ENCODE measurements at places on chromosomes 6 and 20. TPM values are rescaled to one million over a fixed set of nuclear protein-coding genes. Genes with fewer than 3 reads are reported as not detected.

GRCh38 chr20:59402681-59403080, 102.3 kb downstream of the EDN3 start:
- no peak for DNase-seq

GRCh38 chr20:21342656-21343345, 39.7 kb downstream of the XRN2 start:
- no peak for DNase-seq

- no peak for DNase-seq
These were observed 46.8 kb downstream of the LY86 start for GRCh38 chr6:6635291-6635690.

DNA sequence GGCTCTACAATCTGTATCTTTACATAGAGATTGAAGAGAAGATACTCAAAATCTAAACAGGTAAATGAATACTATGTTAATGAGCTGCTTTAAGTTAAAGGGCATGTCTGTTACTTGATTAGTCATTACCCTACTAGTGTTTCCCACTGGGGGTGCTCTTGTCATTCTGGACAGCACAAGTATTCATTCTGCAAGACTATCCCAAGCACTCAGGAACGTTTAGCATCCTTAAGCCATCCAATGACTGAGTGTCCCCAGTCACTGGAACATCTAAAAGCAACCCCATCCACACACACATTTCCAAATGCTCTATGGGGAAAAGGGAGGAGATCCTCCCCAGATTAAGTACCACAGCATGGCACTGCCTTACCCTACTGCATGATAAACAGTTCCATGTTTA, 25.7 kb downstream of the EZR start:
- DNase-seq, result no peak

The TPBG gene
- 4.9 TPM for total RNA-seq

DNA sequence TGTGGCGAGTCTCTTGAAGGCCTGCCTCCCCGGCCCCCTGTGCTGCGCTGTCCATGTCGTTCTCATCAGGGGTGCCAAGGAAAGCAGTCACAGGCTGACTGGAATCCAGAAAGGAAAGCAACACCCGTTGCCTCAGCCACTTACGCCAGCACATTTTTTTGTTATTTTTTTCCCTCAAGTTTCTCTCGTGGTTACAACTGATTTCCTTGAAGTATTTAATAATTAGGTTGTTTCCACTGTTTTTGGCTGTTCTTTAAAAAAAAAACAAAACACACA, 17.9 kb upstream of the SLC22A1 start:
- DNase-seq, result peak; percentile 41

DNA sequence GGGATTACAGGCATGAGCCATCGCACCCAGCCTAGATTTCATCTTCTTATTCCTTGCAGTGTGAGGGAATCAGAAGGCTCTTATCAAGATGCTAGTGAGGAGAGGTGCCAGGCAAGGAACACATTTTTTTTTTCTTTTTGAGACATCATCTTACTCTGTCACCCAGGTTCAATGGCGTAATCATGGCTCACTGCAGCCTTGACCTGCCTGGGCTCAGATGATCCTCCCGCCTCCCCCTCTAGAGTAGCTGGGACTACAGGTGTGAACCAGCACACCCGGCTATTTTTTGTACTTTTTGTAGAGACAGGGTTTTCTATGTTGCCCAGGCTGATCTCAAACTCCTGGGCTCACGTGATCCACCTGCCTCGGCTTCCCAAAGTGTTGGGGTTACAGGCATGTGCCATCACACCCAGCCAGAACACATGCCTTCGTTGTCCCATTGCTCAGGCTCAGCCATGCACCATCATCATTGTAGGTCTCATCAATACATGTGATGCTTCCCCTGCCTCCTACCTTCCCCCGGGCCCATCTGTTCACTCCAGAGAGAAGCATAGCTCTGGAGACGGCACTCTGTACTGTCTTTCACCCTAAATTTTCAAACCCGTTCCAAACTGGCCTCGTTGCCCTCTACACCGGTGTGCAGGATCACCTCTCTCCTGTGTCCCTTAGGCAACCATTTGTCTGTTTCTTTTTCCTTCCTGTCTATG, 10.1 kb downstream of the FLOT1 start:
- DNase-seq, result no peak

GRCh38 chr6:140252099-140252498, 877.7 kb upstream of the CITED2 start:
- DNase-seq, result no peak
